CD14-positive monocyte (primary cell): ENCODE measurements at places on chromosomes 2 and 18.

GRCh38 chr18:22563164-22563583 lies 145.5 kb upstream of the CTAGE1 start:
- DNase-seq: no peak
- H3K27me3 ChIP-seq: peaks cover 56% of the 10 kb centered on the region
- H3K4me3 ChIP-seq: no peak overlapping the region
- H3K27ac ChIP-seq: no peak overlapping the region

- no peaks in the 10 kb centered on the region for H3K27me3 ChIP-seq
- no peak for DNase-seq
- H3K27ac ChIP-seq: no peak overlapping the region
- H3K4me3 ChIP-seq: no peak overlapping the region
- H3K36me3 ChIP-seq: no peaks in the 10 kb centered on the region
- no peaks in the 10 kb centered on the region for H3K4me1 ChIP-seq
Observed at GRCh38 chr18:31219395-31219794, 56.7 kb upstream of the DSC1 start.

DNA sequence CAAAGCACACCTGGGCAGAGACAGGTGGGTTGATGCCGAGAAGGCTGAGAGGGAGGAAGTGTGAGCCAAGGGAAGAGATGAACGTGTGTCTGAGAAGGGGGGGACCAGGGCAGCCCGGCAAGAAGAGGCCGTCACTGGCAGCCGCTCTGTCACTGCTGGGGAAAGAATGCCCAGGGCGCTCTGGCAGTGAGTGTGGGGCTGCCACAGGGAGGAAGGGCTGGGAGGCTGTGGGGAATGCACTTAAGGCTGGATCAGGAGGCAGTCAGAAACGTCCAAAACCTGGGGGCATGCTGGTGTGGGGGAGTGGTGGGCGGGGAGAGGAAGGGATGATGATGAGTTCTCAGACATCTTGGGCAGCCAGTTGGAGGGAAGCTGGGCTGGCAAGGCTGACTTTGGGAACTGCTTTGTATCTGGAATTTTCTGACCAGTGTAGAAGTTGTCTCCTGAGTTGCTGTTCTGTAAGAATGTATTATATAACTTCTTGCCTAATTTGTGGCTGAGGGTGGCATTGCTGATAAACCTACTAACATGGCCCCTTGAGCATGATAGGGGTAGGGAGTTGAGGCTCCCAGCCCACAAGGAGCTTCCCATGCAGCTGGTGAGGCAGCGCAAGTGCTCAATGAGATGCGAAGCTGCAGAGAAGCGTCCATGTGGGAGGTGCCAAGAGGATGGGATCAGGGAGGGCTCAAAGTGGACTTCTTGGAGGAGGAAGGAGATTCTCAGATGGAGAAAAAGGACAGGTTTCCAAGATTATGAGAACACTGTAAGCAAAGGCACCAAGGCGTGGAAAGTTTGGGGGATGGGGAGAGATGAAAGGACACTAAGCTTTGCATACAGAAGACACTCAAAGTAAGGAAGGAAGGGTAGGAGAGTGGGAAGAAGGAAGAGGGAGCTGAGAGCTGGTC lies 185.1 kb upstream of the HAAO start:
- DNase-seq: no peak
- no peaks in the 10 kb centered on the region for H3K27me3 ChIP-seq
- H3K36me3 ChIP-seq: no peaks in the 10 kb centered on the region
- H3K27ac ChIP-seq: no peak overlapping the region

GRCh38 chr2:119841550-119841949 lies 81.8 kb downstream of the PTPN4 start:
- no peaks in the 10 kb centered on the region for H3K27me3 ChIP-seq
- H3K4me1 ChIP-seq: no peaks in the 10 kb centered on the region
- no peaks in the 10 kb centered on the region for H3K36me3 ChIP-seq
- DNase-seq: no peak
- no peak overlapping the region for H3K27ac ChIP-seq
- H3K4me3 ChIP-seq: no peak overlapping the region

- H3K27ac ChIP-seq: no peak overlapping the region
- DNase-seq: no peak
- H3K4me1 ChIP-seq: no peaks in the 10 kb centered on the region
- H3K4me3 ChIP-seq: no peak overlapping the region
Observed at GRCh38 chr2:66748939-66749338, 314.0 kb downstream of the MEIS1 start.

GRCh38 chr18:78939105-78939504 lies 40.5 kb upstream of the SALL3 start:
- H3K36me3 ChIP-seq: no peaks in the 10 kb centered on the region
- DNase-seq: no peak
- no peak overlapping the region for H3K27ac ChIP-seq
- no peak overlapping the region for H3K4me3 ChIP-seq
- no peaks in the 10 kb centered on the region for H3K4me1 ChIP-seq

GRCh38 chr2:29844713-29845326 lies 76.6 kb downstream of the ALK start:
- H3K4me3 ChIP-seq: no peak overlapping the region
- no peaks in the 10 kb centered on the region for H3K36me3 ChIP-seq
- H3K27me3 ChIP-seq: no peaks in the 10 kb centered on the region
- no peak for DNase-seq

DNA sequence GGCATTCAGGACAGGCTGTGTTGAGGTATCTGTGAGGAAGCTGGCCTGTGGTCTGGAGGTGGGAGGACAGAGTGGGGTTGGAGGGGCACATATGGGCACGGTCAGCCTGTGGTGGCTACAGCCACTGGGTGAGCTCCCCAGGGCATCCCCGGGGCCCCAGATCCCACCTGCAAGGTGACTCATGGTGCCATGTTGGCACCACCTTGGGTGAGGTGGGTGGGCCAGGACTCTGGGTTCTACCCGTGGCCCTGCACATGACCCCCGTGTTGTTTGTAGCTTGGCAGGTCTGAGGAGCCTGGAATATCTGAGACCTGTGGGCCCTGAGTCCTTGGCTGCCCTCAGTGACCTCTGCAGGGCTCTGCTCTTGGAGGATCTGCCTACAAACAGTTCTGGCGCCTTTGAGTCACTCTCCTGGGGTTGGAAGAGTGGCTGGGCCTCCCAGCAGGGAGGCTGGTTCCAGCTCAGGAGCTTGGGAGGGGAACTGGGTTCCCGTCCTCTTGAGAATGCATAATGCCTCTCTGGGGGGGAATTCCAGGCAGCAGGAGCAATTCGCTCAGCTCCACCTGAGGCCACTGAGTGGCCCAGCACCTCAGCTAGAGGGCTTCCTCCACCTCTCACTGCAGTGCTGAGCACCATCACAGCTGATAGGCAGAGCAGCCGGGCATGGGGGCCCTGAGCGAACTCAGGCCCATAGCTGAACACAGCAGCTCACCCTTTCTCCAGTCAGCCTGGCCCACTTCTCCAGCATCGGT lies 105.1 kb downstream of the DYSF start:
- no peaks in the 10 kb centered on the region for H3K4me1 ChIP-seq
- no peaks in the 10 kb centered on the region for H3K27me3 ChIP-seq

- no peak overlapping the region for H3K27ac ChIP-seq
- no peaks in the 10 kb centered on the region for H3K27me3 ChIP-seq
- no peak for DNase-seq
- H3K36me3 ChIP-seq: peaks cover 37% of the 10 kb centered on the region
- peaks cover 11% of the 10 kb centered on the region for H3K4me1 ChIP-seq
Observed at GRCh38 chr2:28608500-28609424, 112.9 kb downstream of the PLB1 start.

DNA sequence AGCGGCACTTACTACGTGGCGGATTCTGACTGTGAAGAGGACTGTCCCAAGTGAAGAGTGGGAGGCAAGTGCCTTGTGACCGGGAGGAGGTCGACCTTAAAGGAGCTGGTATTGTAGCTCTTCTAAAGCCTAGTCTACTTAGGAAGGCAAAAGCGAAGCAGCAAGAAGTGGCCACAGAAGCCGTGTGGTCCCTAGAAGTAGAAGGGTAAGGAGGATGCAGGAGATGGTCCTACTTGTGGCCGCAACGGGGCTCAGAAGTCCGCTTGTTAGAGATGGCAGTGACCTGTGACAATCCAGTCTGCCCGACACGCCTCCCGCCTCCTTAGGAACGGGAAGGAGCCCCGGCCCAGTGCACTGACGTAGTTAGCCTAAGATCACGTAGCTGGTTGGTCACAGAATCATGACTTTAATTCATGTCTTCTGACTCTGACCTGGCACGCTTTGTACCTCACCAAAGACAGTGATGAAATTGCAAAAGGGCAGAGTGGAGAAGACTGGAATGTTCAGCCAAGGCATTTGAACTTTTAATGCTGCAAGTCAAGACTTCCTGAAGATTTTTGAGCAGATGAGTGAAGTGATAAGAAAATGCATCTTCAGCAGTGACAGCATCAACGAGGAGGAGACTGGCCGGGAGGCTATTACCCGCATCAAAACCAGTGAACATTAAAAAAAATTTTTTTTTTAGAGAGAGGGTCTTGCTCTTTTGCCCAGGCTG lies 749 bp upstream of the EIF2AK3 start:
- no peaks in the 10 kb centered on the region for H3K36me3 ChIP-seq
- H3K27me3 ChIP-seq: no peaks in the 10 kb centered on the region
- peak; percentile 99 for DNase-seq
- peak overlapping the region; percentile 99 for H3K27ac ChIP-seq

- DNase-seq: no peak
- H3K4me3 ChIP-seq: no peak overlapping the region
- no peaks in the 10 kb centered on the region for H3K27me3 ChIP-seq
- H3K4me1 ChIP-seq: no peaks in the 10 kb centered on the region
- H3K36me3 ChIP-seq: no peaks in the 10 kb centered on the region
Observed at GRCh38 chr2:216845426-216845825, 14.4 kb downstream of the TNP1 start.

- no peaks in the 10 kb centered on the region for H3K27me3 ChIP-seq
- no peak overlapping the region for H3K4me3 ChIP-seq
- no peaks in the 10 kb centered on the region for H3K36me3 ChIP-seq
- H3K4me1 ChIP-seq: no peaks in the 10 kb centered on the region
Observed at GRCh38 chr2:105409717-105410116, 10.9 kb upstream of the FHL2 start.

DNA sequence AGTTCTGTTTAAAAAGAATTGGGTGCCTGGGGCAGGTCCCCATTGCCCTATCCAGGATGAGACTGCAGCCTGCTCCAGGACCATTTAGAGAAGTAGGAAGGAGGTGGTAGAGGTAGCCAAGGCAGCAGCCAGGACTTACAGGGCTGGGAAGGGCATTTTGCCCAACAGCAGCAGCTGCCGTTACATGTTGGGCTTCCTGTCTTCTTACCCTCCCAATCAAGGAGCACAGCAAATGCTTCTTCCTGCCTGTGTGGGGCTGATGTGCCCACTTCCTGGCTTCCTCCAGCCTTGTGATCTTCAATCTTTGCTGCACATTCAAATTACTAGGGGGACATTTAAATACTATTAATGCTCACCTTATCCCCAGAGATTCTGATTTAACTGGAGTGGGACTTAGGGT lies 112.0 kb downstream of the QPCT start:
- no peak overlapping the region for H3K4me3 ChIP-seq
- DNase-seq: no peak
- peaks cover 5% of the 10 kb centered on the region for H3K4me1 ChIP-seq
- no peaks in the 10 kb centered on the region for H3K27me3 ChIP-seq

DNA sequence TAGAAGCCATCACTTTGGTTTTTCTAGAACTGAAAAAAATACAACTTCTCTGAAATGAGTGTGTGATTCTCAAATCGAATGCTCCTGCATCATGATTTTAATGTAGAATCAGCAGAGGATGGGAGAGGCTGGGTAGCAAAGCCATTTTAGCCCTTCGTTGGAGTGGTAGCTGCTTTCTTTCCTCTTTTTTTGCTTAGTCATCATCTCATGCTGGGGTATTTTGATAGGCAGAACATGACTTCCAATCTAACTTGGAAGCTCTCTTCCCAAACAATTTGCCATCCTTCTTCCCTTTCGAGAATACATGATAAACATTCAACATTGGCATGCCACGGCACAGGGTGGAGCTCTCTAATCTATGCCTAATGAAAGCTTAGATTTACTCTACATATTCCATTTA lies 311.2 kb upstream of the LRATD1 start:
- H3K4me1 ChIP-seq: no peaks in the 10 kb centered on the region
- H3K27me3 ChIP-seq: no peaks in the 10 kb centered on the region
- no peak for DNase-seq
- H3K27ac ChIP-seq: no peak overlapping the region
- H3K36me3 ChIP-seq: no peaks in the 10 kb centered on the region

GRCh38 chr2:63692002-63692606 lies 103.3 kb downstream of the MDH1 start:
- peak; percentile 2 for DNase-seq
- no peaks in the 10 kb centered on the region for H3K4me1 ChIP-seq
- no peaks in the 10 kb centered on the region for H3K27me3 ChIP-seq
- H3K4me3 ChIP-seq: no peak overlapping the region

- H3K27me3 ChIP-seq: no peaks in the 10 kb centered on the region
- no peaks in the 10 kb centered on the region for H3K4me1 ChIP-seq
- H3K36me3 ChIP-seq: no peaks in the 10 kb centered on the region
- no peak for DNase-seq
- no peak overlapping the region for H3K27ac ChIP-seq
Observed at GRCh38 chr2:133271105-133271504, 297.2 kb downstream of the NCKAP5 start.

DNA sequence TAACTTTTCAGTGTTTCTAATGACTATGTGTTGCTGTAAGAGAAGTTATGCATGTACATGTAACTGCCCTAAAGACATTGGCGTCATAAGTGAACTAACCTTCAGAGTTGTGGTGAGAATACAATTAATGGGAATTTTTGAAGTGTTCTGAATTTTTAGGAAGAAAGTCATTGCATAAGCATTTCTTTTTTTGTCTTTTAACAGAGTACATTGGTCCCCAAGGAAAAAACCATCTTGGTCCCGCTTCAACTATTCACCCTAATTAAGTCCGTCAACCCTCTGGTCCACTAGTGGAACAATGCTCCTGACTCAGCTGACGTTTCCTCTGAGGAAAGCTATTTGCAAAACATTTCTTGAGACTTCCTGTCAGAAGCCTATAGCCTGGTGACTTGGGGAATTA lies 41.1 kb upstream of the VIT start:
- H3K27me3 ChIP-seq: no peaks in the 10 kb centered on the region
- H3K27ac ChIP-seq: no peak overlapping the region
- H3K4me1 ChIP-seq: no peaks in the 10 kb centered on the region
- H3K4me3 ChIP-seq: no peak overlapping the region
- DNase-seq: no peak

- no peak overlapping the region for H3K27ac ChIP-seq
- H3K27me3 ChIP-seq: no peaks in the 10 kb centered on the region
- H3K36me3 ChIP-seq: peaks cover 48% of the 10 kb centered on the region
- H3K4me1 ChIP-seq: no peaks in the 10 kb centered on the region
Observed at GRCh38 chr2:69464575-69464974, 27.3 kb upstream of the NFU1 start.

GRCh38 chr2:119282996-119283511 lies 59.4 kb downstream of the STEAP3 start:
- DNase-seq: no peak
- H3K27me3 ChIP-seq: no peaks in the 10 kb centered on the region
- H3K4me1 ChIP-seq: peaks cover 41% of the 10 kb centered on the region
- H3K36me3 ChIP-seq: no peaks in the 10 kb centered on the region
- H3K4me3 ChIP-seq: no peak overlapping the region
- H3K27ac ChIP-seq: peak overlapping the region; percentile 81

- no peak overlapping the region for H3K27ac ChIP-seq
- no peak for DNase-seq
- no peaks in the 10 kb centered on the region for H3K27me3 ChIP-seq
- no peaks in the 10 kb centered on the region for H3K4me1 ChIP-seq
Observed at GRCh38 chr2:166643980-166644379, 149.9 kb upstream of the SCN7A start.

- DNase-seq: no peak
- no peak overlapping the region for H3K27ac ChIP-seq
- no peaks in the 10 kb centered on the region for H3K36me3 ChIP-seq
- no peaks in the 10 kb centered on the region for H3K27me3 ChIP-seq
Observed at GRCh38 chr2:240701736-240702639, 10.3 kb downstream of the AQP12A start.
